ENCODE measurements at places on chromosomes 12 and 14.

- DNase-seq, result peak; percentile 62
Measured at GRCh38 chr14:36553656-36554260, 28.7 kb downstream of the NKX2-8 start.

GRCh38 chr14:47744155-47744554 lies 68.8 kb upstream of the MDGA2 start:
- no peak for DNase-seq

GRCh38 chr14:100402631-100403030 lies 79.5 kb downstream of the SLC25A47 start:
- no peak for DNase-seq

DNA sequence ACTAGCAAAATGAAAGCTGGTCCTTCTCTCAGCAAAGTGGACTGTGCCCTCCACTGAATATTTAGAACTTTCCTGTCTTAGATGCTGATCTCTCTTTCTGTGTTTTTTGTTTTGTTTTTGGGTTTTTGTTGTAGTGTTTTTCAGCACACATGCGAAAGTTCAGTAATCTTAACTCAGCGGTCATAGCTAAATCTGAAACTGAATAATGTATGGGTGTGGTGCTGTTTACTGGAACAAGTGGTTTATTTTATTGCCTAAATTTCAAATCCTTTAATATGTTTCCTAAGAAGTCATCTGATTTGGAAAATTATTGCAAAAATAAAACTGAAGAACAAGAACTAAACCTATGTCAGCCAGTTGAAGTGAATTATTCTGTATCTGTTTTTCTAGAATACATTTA lies 116.0 kb upstream of the LRIG3 start:
- DNase-seq, result no peak

DNA sequence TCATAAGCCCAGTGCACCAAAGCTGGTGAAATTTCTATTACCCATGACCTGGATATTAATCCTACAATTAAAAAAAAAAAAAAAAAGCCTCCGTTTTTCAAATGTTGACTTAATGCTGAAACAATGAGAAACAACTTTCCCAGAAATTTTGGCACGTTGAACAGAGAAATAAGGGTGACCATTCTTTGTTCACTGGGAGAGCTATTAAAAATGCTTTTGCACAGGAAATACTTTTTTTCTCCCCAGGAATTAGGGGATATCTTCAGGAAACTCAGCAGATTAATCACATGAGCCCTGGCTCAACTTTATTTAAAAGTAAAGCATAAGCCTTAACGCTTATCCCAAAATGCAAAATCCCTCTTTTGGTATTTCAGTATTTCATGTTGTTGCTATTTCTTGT lies 54.8 kb upstream of the FLRT2 start:
- no peak for DNase-seq

DNA sequence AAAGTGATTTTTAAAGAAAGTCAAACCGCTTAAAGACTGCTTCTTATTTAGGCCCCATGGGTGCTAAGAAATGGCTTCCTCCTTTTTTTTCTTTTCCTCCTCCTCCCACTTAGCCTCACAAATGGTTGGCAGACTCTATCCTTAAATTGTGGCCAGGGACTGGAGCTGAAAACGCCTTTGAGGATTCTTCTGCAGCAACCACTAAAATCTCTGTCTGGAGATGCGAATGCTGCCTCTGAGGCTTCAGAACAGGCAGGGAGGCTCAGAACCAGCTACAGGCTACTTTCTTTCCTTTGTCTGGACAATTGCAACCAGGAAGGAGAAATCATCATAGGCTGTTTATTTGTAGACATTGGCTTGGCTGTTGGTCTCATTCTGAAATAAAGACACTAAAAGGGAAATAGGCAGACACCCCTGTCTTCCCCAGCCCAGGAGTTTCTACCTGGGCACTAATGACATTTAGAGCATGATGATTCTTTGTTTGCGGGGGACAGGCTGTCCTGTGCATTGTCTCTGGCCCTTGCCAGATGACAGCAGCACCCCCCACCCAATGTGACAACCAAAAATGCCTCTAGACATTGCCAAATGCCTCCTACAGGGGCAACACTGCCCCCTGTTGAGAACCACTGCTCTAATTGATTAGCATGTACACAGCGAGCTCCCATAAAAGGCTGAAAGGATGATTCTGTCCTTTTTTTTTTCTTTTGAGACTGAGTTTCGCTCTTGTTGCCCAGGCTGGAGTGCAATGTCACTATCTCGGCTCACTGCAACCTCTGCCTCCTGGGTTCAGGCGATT lies 50.3 kb downstream of the MAP1LC3B2 start:
- DNase-seq, result no peak

GRCh38 chr12:105454688-105455087 lies 124.2 kb downstream of the C12orf75 start:
- no peak for DNase-seq

- DNase-seq, result peak; percentile 38
Measured at GRCh38 chr14:87896393-87897380, 96.3 kb downstream of the GALC start.

DNA sequence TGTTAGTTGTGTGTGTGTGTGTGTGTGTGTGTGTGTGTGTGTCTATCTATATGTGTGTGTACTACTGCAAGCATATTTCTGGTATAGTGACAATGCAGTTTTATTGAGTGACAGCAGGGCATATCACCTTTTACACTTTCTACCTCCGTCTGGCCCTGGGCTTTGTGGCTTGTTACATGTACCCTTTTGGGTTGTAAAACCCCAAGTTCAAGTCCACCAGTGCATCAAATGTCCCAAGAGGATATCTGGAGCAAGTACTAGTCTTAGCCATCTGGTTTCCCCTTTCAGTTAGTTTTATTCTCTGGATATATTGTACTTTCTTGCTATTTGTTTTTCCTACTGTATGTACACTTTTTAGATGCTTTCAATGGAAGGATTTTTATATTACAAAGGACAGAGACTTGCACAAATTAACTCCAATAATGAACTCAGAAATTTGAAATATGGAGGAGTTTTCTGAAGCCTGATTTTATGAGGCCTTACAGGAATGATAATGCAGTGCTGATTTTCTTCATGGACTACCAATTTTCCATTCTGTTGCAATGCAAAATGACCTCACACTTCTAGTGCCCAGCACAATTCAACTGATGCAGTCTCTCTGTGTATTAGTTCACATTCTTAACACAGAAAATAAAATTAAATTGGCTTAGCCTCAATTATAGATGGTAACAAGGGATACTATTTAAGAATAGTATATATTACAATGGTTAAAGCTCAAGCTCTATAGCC lies 29.1 kb downstream of the SLC16A7 start:
- DNase-seq, result no peak

- no peak for DNase-seq
Measured at GRCh38 chr12:581321-581720, 81.9 kb downstream of the NINJ2 start.

DNA sequence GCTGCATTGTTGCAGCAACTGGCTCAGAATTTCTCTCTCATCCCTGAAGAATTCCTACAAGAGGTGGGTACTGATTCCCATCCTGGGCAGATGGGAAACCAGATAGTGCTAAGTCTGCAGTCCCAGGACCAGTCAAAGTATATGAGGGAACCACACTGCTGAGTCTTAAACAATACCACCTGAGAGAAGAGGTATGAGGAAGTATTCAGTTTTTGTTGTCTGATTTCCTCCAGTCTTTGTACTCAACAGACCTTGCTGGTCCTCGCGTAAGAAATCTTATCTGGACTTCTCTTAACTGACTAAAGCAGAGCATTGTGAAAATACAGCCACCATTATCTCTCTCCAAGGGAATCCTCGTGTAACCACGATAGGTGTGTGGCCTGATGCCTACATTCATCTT lies 3.6 kb upstream of the EDDM3A start:
- DNase-seq, result no peak

- no peak for DNase-seq
Measured at GRCh38 chr14:75079521-75079920, 10.1 kb downstream of the ZC2HC1C start.

- DNase-seq, result no peak
Measured at GRCh38 chr12:15534322-15534721, 212.0 kb downstream of the PTPRO start.

- DNase-seq, result no peak
Measured at GRCh38 chr12:59185295-59185694, 265.0 kb upstream of the LRIG3 start.

GRCh38 chr12:13680916-13681315 lies 300.5 kb downstream of the GRIN2B start:
- DNase-seq, result no peak

DNA sequence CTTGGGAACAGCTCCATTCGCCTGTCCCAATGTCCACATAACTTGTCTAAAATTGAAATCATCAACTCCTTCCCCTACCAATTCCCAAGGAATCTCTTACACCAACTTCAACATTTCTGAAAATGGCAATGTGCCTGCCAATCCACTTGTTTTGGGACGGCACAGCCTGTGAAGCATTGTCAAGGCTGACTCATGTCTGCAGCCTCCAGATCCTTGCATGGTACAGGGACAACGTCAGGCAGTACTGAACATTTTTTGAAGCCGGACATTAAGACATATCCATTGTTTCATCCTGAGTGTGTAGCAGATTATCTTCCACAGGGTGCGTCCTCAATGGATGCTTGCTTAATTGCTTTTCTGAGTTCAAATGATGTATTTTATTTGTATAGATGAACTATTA lies 794.1 kb downstream of the BCL11B start:
- DNase-seq, result no peak

DNA sequence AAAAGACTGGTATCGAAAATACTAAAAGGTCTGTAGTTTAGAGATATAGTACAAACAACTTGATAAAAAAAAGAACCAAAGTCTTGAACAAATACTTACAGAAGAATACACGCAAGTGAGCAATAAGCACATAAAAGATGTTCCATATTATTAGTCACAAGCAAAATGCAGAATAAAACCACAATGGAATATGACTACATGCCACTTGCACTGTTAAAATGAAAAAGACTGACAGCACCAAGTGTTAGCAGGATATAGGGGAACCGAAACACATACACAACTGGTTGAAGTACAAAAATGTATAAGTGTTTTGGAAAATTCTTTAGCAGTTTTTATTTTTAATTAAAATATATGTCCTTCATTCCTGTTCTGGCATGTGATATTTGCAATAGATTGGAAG lies 3.6 kb downstream of the CLEC2A start:
- DNase-seq, result no peak

DNA sequence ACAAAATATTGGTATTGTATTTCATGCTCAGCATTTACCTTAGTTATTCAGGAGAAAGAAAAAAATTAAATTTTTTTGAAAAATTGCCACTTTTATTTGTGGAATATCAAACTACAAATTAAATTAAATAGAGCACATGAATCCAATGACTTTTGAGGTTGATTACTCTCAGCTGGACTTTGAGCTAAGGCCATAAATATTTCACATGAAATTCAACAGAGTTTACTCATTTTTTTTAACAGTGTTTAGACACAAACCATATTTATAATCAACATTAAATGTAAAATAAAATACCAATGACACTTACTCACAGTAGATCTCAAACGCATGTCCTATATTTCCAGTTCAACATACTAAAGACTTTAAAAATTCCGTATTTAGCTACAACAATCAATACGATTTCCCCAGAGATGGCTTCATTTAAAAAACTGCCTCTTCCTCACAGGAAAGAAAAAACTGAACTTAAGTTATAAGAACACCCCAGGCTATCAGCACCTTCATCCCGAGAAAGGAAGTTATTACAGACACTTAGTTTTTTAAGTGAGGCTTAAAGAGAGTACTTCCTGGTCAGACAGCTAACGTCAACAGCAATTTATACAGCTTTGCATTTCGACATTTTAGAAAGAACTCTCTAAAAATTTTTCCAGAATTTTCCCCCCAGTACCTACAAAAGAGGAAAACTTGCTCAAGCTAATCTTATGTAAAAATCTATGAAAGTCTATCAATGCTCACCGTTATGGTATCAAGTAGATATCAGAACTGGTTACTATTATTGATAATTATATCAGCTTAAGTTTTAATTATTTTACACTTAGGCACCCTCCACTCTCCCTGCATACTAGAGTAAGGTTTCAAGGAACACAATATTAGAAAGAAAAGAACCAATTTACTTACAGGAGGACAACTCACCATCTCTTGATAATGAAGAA lies 13.8 kb downstream of the TAOK3 start:
- DNase-seq, result no peak

DNA sequence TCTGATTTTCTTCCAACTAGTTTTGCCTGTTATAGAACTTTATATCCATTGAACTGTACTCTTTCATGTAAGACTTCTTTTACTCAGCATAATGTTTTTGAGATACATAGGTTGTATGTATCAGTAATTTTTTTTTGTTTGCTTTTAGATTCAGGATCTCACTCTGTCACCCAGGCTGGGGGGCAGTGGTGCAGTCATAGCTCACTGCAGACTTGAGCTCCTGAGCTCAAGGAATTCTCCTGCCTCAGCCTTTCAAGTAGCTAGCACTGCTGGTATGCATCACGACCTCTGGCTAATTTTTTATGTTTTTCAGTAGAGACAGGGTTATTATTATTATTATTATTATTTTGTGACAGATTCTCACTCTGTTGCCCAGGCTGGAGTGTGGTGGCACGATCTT lies 65.0 kb upstream of the DDHD1 start:
- no peak for DNase-seq

DNA sequence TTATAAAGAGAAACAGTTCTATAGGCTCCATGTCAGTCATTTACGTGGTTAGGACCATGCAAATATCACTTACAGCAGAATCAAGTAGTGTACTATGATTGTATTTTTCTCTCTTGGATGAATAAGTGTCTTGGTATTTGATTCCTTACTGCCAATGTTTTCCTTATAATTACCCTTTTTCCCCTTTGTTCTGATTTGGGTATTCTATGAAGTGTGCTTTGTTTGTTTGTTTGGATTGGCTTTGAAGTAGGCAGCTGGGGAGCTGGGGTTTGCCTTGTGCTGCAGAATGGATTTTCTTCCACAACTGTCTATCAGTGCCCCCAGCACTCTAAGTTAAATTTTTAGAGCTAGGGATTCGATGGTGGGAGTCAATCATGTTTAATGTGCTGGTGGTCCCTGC lies 12.4 kb downstream of the TMEM120B start:
- no peak for DNase-seq

- DNase-seq, result no peak
Measured at GRCh38 chr12:25755971-25756260, 202.6 kb upstream of the RASSF8 start.

- DNase-seq, result no peak
Measured at GRCh38 chr12:96749999-96750398, 157.1 kb upstream of the NEDD1 start.

Data from NCI-H1417 treated with DMSO at 0.1 percent for 48 hours (cell line).